Activated CD4-positive, alpha-beta memory T cell treated with anti-CD3 and anti-CD28 coated beads, Interleukin-2, amount 10 ng/mL, durations not matched to agents 7 days and 5 days (primary cell): ENCODE measurements at places on chromosomes 5 and 9.

GRCh38 chr5:115313052-115313451, 16.6 kb upstream of the CCDC112 start:
- DNase-seq: no peak

GRCh38 chr9:133126697-133127339, 5.8 kb upstream of the RALGDS start:
- DNase-seq: no peak

GRCh38 chr9:1775230-1775629, 239.9 kb upstream of the SMARCA2 start:
- DNase-seq: no peak

DNA sequence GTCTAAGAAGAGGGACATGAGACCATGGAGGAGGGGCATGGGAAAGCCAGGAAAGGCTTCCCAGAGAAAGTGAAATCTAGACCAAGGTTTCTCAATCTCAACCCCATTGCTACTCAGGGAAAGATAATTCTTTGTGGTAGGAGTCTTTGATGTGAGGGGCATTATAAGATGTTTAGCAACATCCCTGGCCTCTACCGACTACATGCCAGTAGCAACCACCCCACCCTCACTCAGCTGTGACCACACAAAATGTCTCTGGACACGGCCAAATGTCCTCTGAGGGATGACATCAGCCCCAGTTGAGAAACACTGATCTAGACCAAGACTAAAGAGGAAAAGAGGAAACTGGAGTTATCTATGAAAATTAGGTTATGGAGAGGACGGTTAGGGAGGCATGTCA, 298.5 kb upstream of the KIF2A start:
- no peak for DNase-seq

- no peak for DNase-seq
Observed at GRCh38 chr5:158320178-158320674, 461.3 kb upstream of the CLINT1 start.
